ENCODE measurements at places on chromosomes 12 and 14. TPM values are rescaled to one million over a fixed set of nuclear protein-coding genes. Genes with fewer than 3 reads are reported as not detected.

DNA sequence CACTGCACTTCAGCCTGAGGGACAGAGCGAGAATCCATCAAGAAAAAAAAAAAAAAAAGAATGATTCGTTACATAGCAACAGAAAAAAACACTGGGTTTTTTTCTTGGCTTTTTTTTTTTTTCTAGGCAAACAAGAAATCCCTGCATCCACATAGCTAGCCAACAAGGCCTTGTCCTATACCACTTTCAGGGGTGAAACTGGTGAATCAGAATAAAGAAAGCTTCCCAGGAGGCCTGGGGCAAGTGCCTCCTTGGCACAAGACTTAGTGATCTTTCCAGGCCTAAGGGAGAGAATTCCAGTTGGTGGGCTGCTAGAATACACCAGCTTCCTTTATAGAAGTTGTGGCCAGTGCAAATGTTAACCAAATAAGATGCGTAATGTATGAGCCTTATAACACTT is 90.0 kb downstream of the VCPKMT start:
- no peaks in the 10 kb centered on the region for H3K4me1 ChIP-seq
- no peak overlapping the region for H3K27ac ChIP-seq
- H3K4me3 ChIP-seq, result no peak overlapping the region
- no peaks in the 10 kb centered on the region for H3K27me3 ChIP-seq

GRCh38 chr12:120720234-120720986 is 5.2 kb upstream of the ACADS start:
- peaks cover 5% of the 10 kb centered on the region for H3K36me3 ChIP-seq
- H3K4me3 ChIP-seq, result no peak overlapping the region
- no peak overlapping the region for H3K27ac ChIP-seq
- no peaks in the 10 kb centered on the region for H3K27me3 ChIP-seq
- H3K4me1 ChIP-seq, result peaks cover 6% of the 10 kb centered on the region

GRCh38 chr12:96497855-96498254 is 8.5 kb downstream of the CFAP54 start:
- no peaks in the 10 kb centered on the region for H3K27me3 ChIP-seq
- H3K27ac ChIP-seq, result no peak overlapping the region
- H3K36me3 ChIP-seq, result no peaks in the 10 kb centered on the region
- DNase-seq, result no peak
- no peaks in the 10 kb centered on the region for H3K4me1 ChIP-seq

DNA sequence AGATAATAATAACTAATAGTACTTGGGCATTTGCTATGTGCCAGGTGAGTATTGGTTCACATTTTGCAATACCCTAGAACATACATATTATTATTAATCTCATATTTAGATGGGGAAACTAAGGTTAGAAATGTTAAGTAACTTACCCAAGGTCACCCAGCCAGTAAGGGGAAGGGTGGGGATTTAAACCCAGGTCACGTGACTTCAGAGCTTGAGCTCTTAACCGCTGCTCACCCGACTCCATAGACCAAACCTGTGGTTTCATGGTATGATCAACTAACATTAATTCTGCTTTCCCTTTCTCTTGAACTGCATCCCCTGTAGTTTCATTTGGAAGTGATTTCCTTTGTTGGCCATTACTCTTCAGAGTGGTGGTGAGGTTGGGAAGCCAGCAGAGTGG is 242.3 kb downstream of the NRXN3 start:
- DNase-seq, result no peak
- no peak overlapping the region for H3K27ac ChIP-seq
- no peaks in the 10 kb centered on the region for H3K4me1 ChIP-seq
- no peaks in the 10 kb centered on the region for H3K36me3 ChIP-seq
- H3K27me3 ChIP-seq, result no peaks in the 10 kb centered on the region
- no peak overlapping the region for H3K4me3 ChIP-seq

- no peak overlapping the region for H3K27ac ChIP-seq
- H3K27me3 ChIP-seq, result no peaks in the 10 kb centered on the region
- H3K4me1 ChIP-seq, result no peaks in the 10 kb centered on the region
- no peak overlapping the region for H3K4me3 ChIP-seq
- no peaks in the 10 kb centered on the region for H3K36me3 ChIP-seq
Measured at GRCh38 chr12:4984344-4984743, 59.3 kb upstream of the KCNA5 start.

DNA sequence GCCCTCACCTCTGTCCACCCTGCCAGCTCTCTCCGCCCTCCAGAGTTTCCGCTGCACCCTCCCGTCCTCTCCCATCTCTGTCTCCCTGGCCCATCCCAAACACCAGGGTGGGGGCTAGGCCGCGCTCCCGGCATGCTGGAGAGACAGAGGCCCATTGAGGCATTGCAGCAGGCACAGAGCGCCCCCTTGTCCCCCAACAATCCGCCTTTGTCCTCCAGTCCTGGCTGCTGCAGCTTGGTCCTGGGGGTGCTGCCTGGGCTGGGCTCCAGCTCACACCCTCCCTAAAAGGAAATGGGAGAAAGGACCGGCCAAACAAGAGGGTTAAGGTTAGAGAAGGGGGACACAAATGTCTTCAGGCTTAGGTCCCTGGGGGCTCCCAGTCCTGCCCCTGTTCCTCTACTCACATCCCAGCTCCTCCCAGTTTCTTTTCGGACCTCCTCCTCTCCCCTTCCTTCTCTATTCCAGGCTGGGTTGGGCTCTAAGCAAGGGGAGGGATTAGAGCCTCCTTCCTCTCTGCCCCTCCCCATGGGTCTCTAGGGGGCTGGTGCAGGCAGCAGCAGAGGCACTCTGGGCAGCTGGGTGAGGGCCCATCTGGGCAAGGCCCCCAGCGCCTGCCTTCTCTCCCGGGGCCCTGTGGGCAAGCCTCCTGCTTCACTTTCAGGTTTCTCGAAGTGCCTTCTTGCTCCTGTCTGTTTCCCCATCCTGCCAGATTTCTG is at the start of gene CMTM5:
Gene CMTM5, plus strand, starts transcription at position 565 of the 716 bp plus-strand sequence. CDS start 206 bp downstream, outside the sequence.
- H3K4me1 ChIP-seq, result no peaks in the 10 kb centered on the region
- H3K27me3 ChIP-seq, result no peaks in the 10 kb centered on the region
- DNase-seq, result peak; percentile 62
- H3K27ac ChIP-seq, result peak within 1 kb of the TSS; percentile 58
- H3K36me3 ChIP-seq, result no peaks in the 10 kb centered on the region
- H3K4me3 ChIP-seq, result peak within 1 kb of the TSS; percentile 16

- no peaks in the 10 kb centered on the region for H3K27me3 ChIP-seq
- H3K4me3 ChIP-seq, result no peak overlapping the region
- no peaks in the 10 kb centered on the region for H3K4me1 ChIP-seq
- no peak overlapping the region for H3K27ac ChIP-seq
Measured at GRCh38 chr12:85182699-85183098, 97.3 kb upstream of the ALX1 start.

- DNase-seq, result no peak
- H3K4me3 ChIP-seq, result no peak overlapping the region
- H3K27me3 ChIP-seq, result no peaks in the 10 kb centered on the region
- H3K4me1 ChIP-seq, result no peaks in the 10 kb centered on the region
Measured at GRCh38 chr14:71130491-71131179, 223.4 kb downstream of the PCNX1 start.

DNA sequence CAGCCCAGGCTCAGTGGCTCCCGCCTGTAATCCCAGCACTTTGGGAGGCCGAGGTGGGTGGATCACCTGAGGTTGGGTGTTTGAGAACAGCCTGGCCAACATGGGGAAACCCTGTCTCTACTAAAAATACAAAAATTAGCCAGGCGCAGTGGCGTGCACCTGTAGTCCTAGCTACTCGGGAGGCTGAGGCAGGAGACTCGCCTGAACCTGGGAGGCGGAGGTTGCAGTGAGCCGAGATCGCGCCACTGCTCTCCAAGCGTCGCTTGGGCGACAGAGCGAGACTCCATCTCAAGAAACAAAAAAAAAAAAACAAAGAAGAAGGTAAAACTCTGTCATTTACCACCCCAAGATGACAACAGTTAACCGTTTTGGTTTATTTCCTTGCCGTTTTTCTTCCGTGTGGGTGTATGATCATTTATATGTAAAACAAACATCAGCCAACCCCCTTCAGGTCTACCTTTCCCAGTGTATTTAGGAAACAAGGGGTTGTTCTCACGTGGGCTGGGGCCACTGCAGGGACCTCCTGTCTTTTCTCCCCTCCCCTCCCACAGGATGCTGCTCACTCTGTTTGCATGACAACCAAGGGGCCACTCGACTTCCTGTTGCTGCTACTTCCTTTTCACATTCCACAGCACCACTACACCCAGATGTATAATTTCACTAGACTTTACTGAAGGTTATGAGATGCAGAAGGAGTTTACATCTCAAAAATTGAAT is 13.6 kb downstream of the TTC9 start:
- H3K27ac ChIP-seq, result no peak overlapping the region
- H3K4me1 ChIP-seq, result no peaks in the 10 kb centered on the region
- no peak for DNase-seq
- peaks cover 4% of the 10 kb centered on the region for H3K27me3 ChIP-seq

GRCh38 chr14:22794551-22794951 is 20.7 kb downstream of the SLC7A7 start:
- no peaks in the 10 kb centered on the region for H3K36me3 ChIP-seq
- H3K4me1 ChIP-seq, result no peaks in the 10 kb centered on the region
- H3K27me3 ChIP-seq, result no peaks in the 10 kb centered on the region
- no peak for DNase-seq
- no peak overlapping the region for H3K27ac ChIP-seq

GRCh38 chr12:22272335-22273151 is 62.0 kb downstream of the ST8SIA1 start:
- H3K4me3 ChIP-seq, result no peak overlapping the region
- no peak for DNase-seq
- peaks cover 4% of the 10 kb centered on the region for H3K4me1 ChIP-seq
- H3K27ac ChIP-seq, result no peak overlapping the region

- H3K4me3 ChIP-seq, result no peak overlapping the region
- no peaks in the 10 kb centered on the region for H3K4me1 ChIP-seq
- H3K36me3 ChIP-seq, result no peaks in the 10 kb centered on the region
- peak overlapping the region; percentile 76 for H3K27ac ChIP-seq
Measured at GRCh38 chr14:93752980-93753561, 35.2 kb downstream of the PRIMA1 start.

DNA sequence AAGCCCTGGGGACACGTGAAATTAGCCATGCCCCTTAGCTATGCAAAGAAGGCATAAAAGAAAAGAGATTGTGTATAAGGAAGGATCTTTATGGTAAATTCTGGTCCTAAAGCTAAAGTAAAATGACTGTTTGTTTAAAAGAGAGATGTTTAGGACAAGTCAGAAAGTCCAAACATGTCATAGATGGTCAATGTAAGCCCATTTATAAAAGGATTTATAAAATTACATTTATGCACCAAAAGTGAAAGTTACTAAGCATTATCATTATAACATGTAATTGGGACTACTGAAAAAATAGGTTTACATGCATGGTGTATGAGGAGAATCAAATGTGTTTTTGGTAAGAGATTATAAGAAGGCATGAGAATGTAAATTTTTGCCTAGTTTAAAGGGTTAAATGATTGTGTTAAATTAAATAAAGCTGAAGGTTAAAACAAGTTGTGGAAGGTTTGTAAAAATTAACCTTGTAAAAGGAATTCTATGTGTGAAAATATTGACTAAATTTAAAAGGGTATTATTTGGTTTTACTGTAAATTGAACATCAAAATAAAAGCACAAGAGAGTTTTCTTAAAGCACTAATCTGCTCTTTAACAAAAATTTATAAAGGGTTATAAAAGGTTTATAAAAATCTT is 50.4 kb upstream of the TSPAN8 start:
- no peak overlapping the region for H3K27ac ChIP-seq
- no peak for DNase-seq
- no peaks in the 10 kb centered on the region for H3K4me1 ChIP-seq

DNA sequence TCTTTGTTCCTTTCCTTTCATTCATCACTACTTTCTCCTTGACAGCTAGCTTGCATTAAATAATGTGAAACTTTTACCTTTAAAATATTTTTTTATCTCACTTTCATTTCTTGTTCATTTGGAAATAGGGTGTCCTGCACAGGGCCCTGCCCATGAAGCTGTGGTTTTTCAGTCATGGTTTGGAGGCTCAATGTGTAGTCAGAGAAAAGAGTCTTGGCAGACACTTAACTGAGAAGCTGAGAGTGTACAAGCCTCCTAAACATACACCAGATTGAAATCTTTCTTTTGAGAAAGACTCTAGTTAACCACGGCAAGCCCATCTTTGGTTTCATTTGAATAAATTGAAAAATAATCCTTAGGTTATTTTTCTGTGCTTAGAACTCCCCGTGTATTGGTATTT is 74.2 kb downstream of the KICS2 start:
- H3K27me3 ChIP-seq, result no peaks in the 10 kb centered on the region
- DNase-seq, result no peak
- H3K4me1 ChIP-seq, result no peaks in the 10 kb centered on the region
- no peak overlapping the region for H3K27ac ChIP-seq
- H3K4me3 ChIP-seq, result no peak overlapping the region
- no peaks in the 10 kb centered on the region for H3K36me3 ChIP-seq

GRCh38 chr14:77478029-77478428 is 20.1 kb downstream of the AHSA1 start:
- H3K27ac ChIP-seq, result no peak overlapping the region
- no peaks in the 10 kb centered on the region for H3K27me3 ChIP-seq
- DNase-seq, result no peak
- no peaks in the 10 kb centered on the region for H3K4me1 ChIP-seq
- H3K36me3 ChIP-seq, result no peaks in the 10 kb centered on the region

DNA sequence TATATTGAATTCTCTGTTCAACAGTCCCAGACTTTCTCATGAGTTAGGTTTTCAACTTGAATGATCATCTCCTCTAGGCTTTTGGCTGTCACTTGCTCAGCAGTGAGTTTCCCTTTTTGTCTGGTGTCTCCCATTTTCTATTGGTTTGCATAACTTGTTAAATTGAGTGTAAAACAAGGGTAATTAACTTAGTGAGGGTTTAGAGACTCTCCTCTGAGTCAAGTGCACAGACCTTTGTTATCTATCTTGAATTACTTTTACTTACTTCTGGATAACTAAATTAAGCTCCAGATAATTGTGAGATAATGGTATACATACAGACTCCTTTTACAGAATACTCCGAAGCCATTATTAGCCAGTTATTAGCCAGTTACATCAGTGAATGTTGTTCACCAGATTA is 22.0 kb downstream of the MLXIP start:
- no peak overlapping the region for H3K27ac ChIP-seq
- H3K4me3 ChIP-seq, result no peak overlapping the region
- no peaks in the 10 kb centered on the region for H3K27me3 ChIP-seq

ATP5MC2 gene
- 206 TPM for total RNA-seq

LMNTD1 gene
- not detected for total RNA-seq

LRP1-AS gene
- not detected for total RNA-seq

ERG28 gene
- 4.9 TPM for total RNA-seq

ARHGEF25 gene
- total RNA-seq, result 91.2 TPM

DACT1 gene
- total RNA-seq, result 35.7 TPM

PLEKHD1 gene
- not detected for total RNA-seq

All from tibial nerve (tissue), 4 donors.